Fibroblast of skin of left biceps (primary cell): ENCODE measurements at places on chromosomes 4 and X.

GRCh38 chrX:68876731-68877130 is 47.9 kb downstream of the EFNB1 start:
- DNase-seq, result no peak

DNA sequence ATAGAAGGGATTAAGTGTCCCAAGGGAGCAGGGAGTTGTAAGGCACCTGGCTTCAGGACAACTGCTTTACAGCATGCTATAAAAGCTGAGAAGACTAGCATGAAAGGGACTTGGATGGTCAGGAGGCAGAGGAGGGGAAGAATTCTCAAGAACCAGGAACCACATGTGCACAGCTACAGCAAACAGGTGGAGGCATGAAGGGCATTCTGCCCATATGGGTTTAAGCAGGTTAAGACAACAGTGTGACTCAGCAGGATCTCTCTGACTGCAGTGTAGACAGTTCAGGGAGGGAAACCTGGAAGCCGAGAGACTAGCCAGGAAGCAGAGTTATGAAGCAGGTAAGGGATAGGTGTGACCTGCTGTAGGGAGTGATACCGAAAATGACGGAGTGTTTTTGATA is 117.0 kb downstream of the DHRSX start:
- DNase-seq, result no peak

DNA sequence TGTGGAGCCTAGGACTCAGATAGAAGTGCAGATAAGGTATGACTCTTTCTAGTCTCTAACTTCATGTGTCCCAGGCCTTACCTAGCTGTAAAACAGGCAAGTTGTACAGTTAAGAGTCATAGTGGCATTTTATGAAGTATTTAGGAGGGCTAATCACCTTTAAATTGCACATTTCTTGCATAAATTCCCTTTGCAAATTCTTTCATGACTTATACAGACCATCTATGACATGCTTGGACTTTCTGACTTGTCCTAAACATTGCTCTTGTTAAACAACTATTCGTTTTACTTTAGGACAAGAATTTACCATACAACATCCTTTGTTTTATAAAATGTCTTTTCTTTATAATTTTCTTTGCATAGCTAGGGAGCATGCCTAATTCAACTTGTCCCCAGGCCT is 7.8 kb upstream of the RRAGB start:
- no peak for DNase-seq

GRCh38 chr4:87044511-87045233 is 109.9 kb downstream of the AFF1 start:
- no peak for DNase-seq

DNA sequence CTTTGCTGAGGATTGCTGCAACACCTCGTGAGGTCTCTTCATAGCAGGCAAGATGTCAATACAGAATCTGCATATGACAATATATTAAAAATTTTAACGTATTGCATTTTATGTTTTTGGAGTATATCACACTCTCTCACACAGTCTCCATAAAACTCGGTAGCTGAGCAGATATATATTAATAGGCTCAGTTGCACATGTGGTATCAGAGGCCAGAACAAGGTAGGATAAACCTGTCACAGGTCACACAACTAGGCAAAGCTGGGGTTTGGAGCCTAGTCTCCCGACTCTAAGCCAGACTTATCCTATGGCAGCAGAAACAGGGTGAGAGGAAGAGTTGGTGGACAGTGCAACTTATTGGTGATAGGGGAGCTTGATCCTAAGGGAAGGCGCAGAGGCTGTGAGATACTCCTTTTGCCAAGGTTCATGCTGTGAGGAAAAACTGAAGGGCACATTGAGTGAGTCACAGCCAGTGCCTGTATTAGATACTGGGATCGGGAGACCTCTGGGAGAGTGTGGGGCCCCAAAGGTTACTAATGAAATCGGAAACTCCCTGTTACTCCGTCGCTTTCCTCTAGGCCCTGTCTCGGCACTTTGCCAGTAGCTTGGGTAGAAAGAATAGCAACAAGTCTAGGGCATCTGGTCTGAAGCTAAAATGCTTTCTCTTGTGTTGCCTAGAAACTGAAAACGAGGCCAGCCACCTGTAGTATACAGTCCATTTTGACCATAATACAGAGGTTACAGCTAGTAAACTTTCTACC is 195.7 kb downstream of the ARHGAP10 start:
- no peak for DNase-seq

- DNase-seq, result no peak
Measured at GRCh38 chrX:17519358-17519757, 144.4 kb downstream of the NHS start.

- DNase-seq, result no peak
Measured at GRCh38 chrX:13180807-13181206, 136.4 kb upstream of the FAM9C start.

DNA sequence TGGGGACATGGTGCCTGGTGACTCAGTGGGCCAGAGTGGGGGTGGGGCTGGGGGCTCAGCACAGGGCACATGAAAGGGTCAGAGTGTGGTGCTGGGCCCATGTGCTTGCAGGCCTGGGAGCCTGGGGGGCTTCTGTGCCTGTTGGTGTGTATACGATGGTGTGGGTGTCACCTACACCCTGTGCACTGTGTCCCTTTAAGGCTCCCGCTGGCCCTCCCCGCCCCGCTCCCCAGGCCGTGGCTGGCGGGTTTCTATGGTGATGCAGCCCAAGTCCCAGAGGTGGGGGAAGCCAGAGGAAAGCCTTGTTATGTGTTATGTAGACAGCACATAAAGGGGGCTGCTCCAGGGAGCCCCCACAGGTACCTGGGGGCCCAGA is 5.5 kb downstream of the L1CAM start:
- no peak for DNase-seq

DNA sequence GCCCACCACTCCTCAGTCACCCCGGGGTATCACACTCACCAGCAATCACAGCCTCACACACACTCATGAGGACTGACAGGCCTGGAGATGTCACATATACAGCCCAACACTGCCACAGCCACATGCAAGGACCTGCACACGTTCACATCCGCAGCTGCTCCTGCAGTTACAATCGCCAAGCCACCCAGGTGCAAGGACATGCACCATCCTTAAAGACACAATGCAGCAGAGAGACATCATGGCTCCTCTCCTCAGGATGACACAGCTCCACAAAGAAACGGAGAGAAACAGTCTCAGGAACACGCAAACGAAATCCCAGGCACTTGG is 1.1 kb downstream of the PCSK1N start:
- no peak for DNase-seq

DNA sequence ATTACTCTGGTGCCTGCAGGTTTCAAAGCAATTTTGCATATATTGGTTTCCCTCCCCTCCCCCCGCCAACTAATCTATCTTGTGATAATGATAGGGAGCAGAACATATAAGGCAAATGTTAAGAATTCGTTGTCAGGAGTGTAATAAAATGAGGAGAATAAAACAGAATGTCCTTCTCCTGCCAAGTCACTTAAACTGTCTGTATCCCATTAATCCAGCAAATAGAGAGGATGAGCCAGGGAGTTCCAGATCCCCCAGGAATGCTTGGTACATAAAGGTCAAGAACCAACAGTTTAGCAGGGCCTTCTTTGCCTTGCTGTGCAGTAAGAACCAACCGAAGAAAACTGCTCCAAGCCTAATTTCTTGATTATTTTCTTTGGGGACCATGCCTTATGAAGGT is 141.4 kb downstream of the AMELX start:
- no peak for DNase-seq

GRCh38 chr4:125983168-125983567 is 668.4 kb downstream of the FAT4 start:
- no peak for DNase-seq

DNA sequence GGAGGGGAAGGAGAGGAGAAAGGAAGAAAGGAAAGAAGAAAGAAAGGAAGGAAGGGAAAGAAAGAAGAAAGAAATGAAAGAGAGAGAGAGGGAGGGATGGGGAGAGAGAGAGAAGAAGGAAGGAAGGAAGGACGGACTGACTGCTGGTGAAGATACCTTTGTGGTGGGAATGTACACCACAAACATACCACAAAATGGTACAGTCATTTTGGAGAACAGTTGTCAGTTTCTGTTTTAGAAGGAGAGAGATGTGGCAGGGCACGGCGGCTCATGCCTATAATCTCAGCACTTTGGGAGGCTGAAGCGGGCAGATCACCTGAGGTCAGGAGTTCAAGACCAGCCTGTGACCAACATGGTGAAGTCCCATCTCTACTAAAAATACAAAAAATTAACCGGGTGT is 40.0 kb upstream of the SHISA3 start:
- no peak for DNase-seq

DNA sequence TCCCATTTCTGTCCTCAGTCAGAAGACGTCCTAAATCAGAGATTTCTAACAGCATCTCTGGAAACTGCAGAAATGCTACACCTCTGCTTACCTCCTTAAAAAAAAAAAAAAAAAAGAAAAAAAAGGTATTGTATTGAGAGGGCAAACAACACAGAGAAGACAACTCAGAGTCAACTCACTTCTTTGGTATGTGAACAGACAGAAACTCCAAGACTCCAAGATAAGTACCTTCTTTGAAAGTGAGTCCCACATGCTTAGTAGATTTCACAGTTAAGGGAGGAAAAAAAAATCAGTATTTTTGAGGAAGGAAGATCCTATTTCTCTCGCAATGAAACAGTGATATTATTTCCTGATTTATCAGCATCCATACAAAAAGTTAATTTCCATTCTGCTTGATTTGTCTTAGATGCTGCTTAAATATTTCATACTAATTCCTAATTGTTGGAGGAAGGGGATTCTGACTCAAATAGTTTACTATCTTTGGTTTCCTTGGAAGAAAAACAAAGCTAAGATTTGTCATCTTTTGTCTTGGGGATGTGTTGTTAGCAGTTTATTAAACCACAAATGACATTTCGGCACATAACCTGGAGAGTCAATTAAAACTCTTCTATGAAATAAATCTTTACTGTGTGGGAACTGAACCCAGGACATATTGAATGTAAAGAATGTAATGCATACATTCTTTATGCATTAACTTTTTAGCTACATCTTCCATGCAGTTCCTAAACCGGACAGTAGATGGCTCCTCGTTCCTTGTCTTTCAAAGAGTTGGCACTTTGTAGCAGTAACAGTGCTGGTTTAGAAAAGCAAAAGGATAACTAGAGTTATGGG is 4.7 kb downstream of the RASGEF1B start:
- DNase-seq, result peak; percentile 50

GRCh38 chr4:85953651-85954018 is 406.2 kb downstream of the MAPK10 start:
- DNase-seq, result no peak

GRCh38 chrX:110321670-110322069 is 3.8 kb upstream of the AMMECR1 start:
- DNase-seq, result no peak

DNA sequence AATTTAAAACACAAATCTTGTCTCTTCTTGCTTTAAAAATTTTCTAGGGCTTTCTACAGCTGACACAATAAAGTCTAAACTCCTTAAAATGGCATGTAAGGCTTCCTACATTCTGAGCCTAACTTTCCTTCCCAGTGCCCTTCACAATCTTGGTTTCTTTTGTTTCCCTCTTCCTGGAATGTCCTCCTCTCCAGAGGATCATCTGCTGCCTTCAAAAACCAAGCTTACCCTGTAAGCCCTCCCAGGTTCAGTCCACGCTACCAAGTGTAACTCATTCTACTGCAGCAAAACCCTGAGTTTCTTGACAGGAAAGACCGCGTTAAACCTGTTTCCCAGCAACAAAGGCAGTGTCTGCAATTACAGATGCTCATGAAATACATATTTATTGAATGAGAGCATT is 91.3 kb downstream of the SHISA3 start:
- DNase-seq, result no peak

GRCh38 chr4:173289353-173289727 is 44.8 kb downstream of the HMGB2 start:
- no peak for DNase-seq

DNA sequence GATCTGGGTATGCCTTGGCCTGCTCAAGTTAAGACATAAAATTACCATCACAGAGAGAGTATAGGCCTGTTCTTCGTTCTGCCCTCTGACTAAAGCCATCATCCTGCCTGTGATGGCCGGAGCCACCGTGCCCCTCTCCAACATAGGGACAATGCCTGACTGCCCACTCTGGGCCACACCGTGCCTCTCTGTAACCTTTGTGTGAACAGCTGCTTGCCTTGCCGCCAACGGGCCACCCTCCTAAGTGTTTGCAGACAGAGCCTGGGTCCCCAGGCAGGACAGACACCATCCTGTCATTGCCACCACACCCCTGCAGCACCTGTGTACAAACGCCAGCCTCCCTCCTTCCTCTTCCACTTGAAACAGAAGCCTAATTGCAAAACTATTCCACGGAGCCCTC is 298.7 kb upstream of the TENM3 start:
- DNase-seq, result no peak

DNA sequence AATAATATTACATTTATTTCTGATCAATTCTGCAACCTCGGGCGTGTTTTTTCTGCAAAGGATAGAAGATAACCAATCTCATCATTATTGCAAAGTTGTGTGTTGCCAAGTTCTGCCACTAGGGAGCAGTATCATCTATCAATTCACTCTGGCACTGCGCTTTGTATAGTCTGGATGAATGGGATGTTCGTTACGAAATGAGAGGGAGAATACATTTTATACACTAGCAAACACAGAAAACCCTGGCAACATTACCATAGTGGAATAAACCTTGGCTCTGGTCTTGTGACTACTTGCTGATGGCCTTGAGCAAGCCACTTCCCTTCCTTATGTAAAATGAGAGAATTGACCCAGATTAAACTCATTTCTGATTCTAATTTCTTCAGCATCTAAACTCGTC is 97.5 kb upstream of the ZNF518B start:
- peak; percentile 21 for DNase-seq
